ENCODE measurements at places on chromosomes 7 and 10.

GRCh38 chr10:32650246-32650655 is 204.3 kb downstream of the CCDC7 start:
- DNase-seq, result no peak

DNA sequence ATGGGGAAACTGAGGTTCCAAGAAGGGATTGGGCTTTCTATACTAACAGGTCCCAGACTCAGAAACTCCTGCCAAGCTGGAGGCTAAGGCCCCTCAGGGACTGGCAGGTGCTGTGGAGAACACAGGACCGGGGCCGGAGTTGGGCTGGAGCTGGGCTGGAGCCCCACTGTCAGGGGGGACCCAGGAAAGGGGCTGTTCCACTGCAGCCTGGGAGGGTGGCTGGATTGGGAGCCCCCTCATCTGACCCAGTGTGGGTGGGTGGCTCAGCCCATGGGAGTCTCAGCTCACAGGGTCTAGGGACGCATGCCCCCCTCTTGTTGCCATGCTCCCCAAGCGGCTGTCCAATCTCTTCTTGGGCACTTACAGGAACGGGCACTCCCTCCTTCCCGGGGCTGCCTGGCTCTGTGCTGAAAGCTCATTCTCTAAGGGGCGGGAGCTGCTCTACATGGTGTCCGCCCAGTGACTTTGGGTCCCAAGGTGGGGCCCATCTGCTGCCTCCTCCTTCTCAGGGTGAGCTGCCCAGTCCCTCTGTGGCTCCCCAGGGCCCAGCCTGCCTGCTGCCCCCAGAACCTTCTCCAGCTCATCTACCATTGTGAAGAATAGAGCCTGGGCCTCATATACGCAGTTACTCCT is 126.5 kb downstream of the MYL10 start:
- DNase-seq, result no peak

GRCh38 chr7:136102881-136103280 is 125.7 kb upstream of the MTPN start:
- DNase-seq, result no peak

GRCh38 chr7:139648941-139649425 is 125.5 kb downstream of the CLEC2L start:
- DNase-seq, result no peak

DNA sequence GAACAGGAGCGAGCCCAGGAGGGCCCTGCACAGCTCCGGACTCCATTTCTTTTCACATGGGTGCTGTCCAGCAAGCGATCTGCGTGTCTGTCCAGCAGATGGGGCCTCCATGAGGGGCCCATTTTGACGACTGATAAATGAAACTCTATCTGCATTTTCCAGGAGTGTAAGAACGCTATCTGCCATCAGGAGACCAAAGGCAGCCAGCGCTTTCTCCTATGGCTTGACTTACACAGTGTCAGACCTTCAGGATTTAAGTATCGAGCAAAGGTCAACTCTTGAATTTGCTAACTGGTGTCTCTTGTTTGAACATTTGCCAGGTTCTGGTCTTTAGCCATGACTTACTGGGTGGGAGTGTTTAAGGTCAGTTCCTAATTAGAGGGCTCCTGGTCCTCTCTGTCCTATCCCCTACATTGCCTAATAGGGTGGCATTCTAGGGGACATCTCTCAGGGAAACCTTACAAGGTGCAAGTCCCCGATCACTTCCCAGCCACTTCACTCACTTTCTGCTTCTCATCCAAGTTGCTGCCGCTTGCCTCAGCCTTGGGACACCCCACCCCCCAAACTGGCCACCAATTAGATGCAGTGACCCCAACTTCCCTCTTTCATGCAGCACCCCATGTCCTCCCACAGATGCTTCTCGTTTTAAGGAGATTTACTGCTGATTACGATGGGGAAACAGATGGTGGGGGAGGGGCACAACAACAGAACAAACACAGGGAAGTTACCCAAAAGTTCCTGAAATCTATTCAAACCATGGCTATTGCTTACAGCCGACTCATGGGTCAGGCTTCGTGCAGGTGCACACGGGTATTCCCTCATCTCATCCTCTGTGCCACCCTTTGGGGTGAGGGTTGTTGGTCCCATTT is 20.0 kb downstream of the VSIR start:
- DNase-seq, result no peak

GRCh38 chr7:80082213-80082612 is 52.4 kb upstream of the GNAI1 start:
- no peak for DNase-seq

- DNase-seq, result peak; percentile 30
Measured at GRCh38 chr7:22488643-22489462, 11.1 kb downstream of the STEAP1B start.

Data from NCI-H1436 treated with DMSO at 0.1 percent for 48 hours (cell line).